Stimulated activated CD4-positive, alpha-beta T cell treated with anti-CD3 and anti-CD28 coated beads, Interleukin-4, amount 100 ng/mL, for 48 hours (primary cell): ENCODE measurements at places on chromosomes 5 and 9.

DNA sequence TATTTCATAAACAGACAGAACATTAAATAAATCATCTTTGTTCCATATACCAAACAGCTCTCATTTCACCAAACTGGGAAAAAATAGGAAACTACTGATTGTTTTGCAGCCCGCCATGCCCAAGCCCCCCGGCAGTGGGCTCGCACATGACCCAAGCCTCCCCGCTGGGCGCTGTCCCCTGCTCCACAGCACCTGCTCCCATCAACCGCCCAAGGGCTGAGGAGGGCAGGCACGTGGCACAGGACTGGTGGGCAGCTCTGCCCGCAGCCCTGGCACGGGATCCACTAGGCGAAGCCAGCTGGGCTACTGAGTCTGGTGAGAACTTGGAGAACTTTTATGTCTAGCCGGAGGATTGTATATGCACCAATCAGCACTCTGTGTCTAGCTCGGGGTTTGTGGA, 554.8 kb upstream of the CCNG1 start:
- no peak for DNase-seq

GRCh38 chr5:125357660-125358059, 611.2 kb upstream of the ZNF608 start:
- DNase-seq = no peak

DNA sequence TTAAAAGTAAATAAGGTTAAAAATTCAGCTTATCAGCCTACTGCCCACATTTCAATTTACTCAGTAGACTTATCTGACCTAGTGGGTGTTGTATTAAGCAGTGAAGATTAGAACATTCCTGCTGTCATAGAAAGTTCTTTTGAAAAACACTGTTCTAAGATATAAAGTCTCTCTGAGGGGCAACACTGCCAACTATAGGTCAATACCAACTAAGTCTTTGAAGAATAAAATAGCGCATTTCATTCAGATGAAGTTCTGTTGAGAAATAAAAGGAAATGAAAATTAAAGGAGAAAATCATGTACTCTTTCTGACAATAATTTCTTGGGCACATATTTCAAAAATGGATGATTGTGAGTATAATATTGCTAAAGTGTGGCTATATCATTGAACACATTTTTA, 86.8 kb downstream of the PTPRD start:
- no peak for DNase-seq

DNA sequence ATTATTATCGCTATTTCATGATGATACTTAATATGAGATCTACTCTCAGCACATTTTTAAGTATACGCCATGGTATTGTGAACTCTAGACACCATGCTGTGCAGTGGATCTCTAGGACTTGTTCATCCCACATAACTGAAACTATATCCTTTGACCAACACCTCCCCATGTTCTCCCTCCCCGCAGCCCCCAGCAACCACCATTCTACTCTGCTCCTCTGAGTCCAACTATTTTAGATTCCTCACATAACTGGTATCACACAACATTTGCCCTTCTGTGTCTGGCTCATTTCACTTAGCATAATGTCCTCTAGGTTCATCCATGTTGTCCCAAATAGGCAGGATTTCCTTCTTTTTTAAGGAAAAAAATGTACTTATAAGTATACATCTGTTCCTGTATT, 6.6 kb upstream of the TBC1D2 start:
- no peak for DNase-seq

GRCh38 chr9:106376689-106377088, 486.3 kb upstream of the ZNF462 start:
- no peak for DNase-seq

- DNase-seq = peak; percentile 3
Observed at GRCh38 chr9:6827439-6828145, 69.8 kb downstream of the KDM4C start.

DNA sequence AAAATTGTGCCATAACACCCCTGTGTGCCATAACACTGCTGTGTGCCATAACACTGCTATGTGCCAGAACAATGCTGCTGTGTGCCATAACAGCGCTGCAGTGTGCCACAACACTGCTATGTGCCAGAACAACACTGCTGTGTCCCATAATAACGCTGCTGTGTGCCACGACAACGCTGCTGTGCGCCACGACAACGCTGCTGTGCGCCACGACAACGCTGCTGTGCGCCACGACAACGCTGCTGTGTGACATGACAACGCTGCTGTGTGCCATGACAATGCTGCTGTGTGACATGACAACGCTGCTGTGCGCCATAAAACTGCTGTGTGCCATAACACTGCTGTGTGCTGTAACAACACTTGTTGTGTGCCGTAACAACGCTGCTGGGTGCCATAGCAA, 25.9 kb downstream of the CFAP90 start:
- no peak for DNase-seq

GRCh38 chr9:24504521-24504920, 41.2 kb downstream of the IZUMO3 start:
- no peak for DNase-seq

- DNase-seq = no peak
Observed at GRCh38 chr5:518721-519120, 5.5 kb downstream of the SLC9A3 start.
